ENCODE measurements at places on chromosomes 3 and 15.

DNA sequence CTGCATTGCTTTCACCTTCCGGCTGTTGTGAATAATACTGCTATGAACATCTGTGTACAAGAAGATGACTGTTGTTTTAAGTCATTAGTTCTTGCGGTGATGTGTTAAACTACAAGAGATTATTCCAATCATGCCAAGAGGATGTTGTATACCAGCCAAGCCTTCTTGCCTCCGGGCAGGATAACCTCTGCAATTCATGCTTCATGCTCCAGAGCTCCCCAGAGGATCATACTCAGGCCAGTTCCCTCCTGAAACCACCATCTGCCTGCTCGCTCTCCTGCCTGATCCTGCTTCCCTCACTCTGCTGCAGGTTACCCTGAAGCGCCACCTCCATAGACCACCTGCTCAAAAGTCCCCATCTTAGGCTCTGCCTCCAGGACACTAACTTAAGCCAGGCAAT lies 187.1 kb upstream of the PROK2 start:
- no peak for DNase-seq

- no peak for DNase-seq
Observed at GRCh38 chr3:127366383-127366782, 78.5 kb upstream of the PRR20G start.

DNA sequence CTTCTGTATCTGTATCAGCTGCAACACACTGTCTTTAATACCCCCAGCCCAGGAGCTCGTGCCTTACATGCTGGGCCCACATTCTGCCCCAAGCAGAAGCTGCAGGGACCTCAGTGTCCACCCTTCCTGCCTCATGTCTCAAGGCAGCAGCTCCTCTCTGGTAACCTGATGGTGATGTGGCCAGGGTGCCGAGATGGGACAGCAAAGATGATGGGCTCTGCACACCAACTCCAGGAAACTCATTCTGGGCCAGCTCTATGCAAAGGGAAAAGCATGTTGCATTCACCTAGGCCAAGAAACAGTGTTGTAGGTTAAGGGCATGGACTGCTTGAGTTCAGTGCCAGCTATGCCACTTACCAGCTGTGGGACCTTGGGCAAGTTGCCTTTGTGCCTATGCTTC lies 79.5 kb upstream of the PRR23C start:
- no peak for DNase-seq

DNA sequence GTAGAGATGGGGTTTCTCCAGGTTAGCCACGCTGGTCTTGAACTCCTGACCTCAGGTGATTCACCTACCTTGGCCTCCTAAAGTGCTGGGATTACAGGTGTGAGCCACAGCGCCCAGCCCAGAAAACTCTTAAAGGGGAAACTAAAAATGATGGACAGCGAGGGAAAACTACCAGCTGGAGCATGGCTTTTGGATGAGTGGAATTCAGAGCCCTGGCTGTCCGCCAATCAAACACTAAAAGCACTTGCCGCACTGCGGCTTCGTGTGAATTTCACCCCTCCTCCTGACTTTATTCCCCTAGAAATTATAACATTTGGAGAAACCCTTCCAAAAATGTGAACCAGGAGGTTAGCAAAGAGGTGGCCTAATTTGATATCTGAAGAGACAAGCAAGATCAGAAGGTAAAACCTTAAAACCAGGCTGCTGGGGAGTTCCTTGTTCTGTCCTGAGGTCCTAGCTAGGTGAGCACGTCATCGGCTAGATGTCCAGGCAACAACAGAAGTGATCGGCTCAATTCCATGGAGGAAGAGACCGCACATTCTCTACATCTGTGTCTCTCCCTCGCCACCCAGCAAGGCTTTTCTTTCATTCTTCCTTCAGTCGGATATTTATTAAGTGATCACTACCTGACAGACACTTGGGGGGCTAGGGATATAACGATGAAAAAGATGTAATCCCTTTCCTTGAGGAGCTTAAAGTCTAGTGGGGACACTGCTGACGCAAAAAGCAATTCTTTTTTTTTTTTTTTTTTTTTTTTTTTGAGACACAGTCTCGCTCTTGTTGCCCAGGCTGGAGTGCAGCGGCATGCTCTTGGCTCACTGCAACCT lies 1.7 kb downstream of the TM4SF19 start:
- no peak for DNase-seq

- DNase-seq, result no peak
Observed at GRCh38 chr3:10925436-10926255, 66.9 kb upstream of the SLC6A1 start.

DNA sequence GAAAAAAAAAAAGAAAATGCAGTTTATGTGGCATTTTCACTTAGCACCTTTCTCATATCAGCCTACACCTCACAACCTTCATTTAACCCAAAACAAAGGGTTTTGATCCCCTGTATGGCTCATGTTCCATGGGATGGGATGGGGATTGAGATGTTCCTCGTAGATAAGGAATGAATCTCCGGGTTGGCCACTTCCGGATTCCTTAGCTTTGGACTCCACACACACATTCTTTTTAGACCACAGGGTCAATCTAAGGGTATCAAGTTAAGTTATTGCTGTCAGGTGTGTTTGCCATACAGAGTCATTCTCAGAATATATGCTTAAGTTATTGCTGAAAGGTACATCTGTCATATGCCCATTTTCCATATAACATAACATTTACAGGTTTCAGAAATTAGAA lies 301.4 kb upstream of the TGFBR2 start:
- DNase-seq, result no peak

GRCh38 chr3:4149296-4149695 lies 153.9 kb upstream of the SETMAR start:
- no peak for DNase-seq

DNA sequence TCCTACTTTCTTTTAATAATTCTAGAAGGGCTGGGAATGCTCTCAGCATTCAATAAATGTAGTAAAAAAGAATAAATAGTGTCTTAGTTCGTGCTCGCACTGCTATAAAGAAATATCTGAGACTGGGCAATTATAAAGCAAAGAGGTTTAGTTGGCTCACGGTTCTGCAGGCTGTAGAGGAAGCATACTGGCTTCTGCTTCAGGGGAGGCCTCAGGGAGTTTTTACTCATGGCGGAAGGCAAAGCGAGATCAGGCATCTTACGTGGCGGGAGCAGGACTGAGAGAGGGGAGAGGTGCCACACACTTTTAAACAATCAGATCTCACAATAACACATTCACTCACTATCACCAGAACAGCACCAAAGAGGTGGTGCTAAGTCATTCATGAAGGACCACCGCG lies 103.0 kb upstream of the UBE2E2 start:
- no peak for DNase-seq

GRCh38 chr3:154540950-154541604 lies 111.1 kb upstream of the GPR149 start:
- DNase-seq, result no peak

- no peak for DNase-seq
Observed at GRCh38 chr15:81060470-81060869, 59.7 kb downstream of the TLNRD1 start.

GRCh38 chr3:193928354-193929209 lies 207.4 kb upstream of the HES1 start:
- DNase-seq, result no peak

DNA sequence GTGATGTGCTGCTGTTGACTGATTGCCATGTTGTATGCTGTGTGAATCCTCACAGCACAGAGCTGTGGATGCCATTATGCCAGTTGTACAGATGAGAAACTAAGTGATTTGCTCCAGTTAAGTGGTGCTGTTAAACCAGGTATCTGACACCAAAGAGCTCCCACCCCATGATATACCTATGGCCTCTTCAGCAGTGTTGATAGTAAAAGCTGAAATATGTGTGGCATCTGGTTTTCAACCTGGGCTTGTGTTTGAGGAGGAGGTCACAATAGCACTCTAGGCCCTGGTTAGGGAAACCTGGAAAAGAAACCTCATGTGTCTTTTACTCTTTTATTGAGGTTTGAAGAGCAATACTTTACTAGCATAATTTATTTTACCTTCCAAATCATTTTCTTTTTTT lies 21.4 kb downstream of the RAD54L2 start:
- no peak for DNase-seq
